ENCODE measurements at places on chromosomes 13 and 19.

GRCh38 chr13:99731747-99732146 lies 230.5 kb downstream of the TM9SF2 start:
- no peak for DNase-seq

GRCh38 chr13:113553511-113554332 lies 30.8 kb upstream of the TFDP1 start:
- no peak for DNase-seq

- no peak for DNase-seq
Observed at GRCh38 chr13:33510350-33510970, 224.9 kb upstream of the STARD13 start.

DNA sequence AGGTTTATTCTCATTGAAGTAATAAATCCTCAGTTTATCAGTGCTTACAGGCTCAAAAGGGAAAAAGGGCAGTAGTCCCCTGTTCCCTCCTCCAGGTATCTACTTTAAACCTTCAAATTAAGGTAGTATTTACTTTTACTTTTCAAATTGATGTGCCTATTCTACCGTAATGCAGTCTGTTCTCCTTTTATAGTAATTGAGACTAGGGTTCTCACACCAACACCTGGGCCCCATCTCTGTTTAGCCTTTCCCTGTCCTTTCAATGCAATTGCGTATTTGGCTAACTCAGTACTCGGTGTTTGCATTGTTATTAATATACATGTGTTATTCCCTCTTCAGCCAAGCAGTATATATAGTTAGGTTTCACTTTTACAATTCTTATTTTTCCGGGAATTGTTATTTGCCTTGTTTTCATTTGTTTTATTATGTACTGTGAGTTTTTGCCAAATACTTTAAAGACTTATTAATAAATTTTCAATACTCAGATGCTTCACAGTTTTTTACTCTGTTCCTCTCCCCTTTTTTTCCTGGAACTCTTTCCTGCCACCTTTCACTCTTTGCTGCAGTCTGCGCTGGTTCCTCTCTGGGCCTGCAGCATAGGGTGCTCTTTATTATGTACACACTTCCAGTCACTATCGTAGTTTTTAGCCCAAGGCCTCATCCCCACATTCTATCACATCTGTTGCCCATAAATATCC lies 30.3 kb downstream of the USPL1 start:
- no peak for DNase-seq

DNA sequence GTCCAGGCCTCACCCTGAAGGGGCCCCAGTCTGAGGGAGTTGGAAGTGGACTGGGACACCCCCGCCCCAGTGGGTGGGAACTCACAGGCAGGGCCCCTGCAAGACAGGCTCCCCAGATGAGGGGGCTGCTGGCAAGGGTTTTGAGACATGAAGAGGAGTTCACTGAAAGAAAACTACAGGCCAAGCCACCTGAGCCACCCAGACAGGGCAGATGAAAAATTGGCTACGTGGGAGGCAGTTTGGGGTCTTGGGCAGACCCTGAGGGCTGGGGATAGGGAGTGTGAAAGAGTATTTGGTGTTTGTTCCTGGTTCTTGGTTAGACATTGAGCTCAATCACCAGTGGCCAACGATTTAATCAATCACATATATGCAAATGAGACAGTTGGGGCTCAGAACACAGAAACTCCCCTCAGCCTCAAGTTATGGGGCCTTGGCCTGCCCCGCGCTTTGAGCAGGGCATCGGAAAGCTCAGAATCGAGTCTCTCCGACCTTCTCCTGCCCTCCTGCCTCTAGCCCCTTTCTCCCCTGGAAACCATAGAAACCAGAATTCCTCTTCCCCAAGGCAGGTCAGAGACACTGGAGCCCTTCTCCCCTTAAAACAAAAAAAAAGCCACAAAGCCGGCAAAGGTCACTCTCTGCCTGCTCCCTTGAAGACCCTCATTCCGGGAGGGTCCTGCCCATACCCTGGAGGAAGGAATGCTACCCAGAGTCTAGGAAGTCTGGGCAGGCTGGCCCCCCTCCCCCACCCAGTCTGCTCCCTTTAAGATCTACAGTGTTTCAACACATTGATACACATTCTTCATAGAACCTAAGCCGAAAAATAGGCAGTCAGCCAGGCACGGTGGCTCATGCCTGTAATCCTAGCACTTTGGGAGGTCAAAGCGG lies 1.3 kb upstream of the ISYNA1 start:
- no peak for DNase-seq

- DNase-seq: peak; percentile 75
Observed at GRCh38 chr19:11387162-11388034, 3.3 kb upstream of the EPOR start.

GRCh38 chr19:12596485-12596884 lies 14.1 kb downstream of the ZNF490 start:
- no peak for DNase-seq

DNA sequence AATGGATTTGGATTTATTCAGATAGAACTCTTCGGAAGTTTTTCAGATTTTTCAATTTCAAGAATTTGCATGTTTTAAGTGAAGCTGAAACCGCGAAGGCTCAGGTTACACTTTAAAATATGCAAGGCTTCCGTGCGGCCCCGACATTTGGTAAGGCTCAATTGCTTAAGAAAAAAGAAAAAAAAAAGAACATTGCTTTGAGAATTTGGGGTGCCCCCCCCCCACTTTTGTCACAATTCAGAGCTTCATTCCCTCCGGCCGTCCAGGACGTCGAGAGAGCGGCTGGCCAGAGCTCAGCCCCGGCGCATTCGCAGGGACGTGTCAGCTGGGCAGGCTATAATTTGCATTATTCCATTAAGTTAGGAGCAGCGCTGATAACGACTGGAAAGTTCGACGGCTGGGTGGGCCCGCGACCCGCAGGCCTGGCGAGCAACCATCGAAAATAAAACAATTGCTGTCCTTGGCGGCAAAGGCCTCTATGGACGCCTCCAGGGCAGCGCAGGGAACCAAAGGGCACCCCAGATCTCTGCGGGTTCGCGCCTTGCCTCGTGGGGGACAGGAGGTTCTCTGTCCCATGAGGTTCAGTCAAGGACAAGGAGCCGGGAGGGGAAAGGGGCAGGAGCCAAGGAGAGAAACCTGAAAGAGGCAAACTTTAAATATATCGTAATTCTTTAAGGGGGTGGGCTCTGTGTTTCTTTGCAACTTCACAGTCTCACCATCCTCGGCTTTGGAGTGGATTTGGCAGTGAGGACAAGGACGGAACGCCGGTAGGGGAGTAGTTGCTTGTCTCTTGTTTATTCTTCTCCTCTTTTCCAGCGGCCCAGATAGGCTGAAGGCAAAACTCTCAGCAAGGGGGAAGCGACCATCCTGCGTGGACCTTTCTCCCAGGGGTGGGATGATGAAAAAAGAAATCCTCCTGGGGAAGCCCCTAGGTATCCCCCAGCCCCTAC lies 7.0 kb downstream of the SOX21 start:
- no peak for DNase-seq

DNA sequence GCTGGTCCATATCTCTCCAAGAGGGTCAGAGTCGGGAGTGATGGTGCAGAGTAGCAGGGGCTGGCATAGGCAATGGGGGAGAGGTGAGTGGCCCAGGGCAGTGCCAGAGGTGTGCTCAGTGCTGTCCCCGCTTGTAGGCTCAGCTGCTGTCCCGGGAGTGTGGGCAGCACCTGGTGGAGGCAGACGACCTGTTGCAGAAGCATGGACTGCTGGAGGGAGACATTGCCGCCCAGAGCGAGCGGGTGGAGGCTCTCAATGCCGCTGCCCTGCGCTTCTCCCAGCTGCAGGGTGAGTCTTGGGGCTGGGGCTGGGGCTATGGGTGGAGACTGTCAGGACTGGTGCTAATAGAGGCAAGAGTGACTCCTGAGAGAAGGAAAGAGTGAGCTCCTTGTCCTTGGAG lies 39.3 kb downstream of the SPTBN4 start:
- no peak for DNase-seq

DNA sequence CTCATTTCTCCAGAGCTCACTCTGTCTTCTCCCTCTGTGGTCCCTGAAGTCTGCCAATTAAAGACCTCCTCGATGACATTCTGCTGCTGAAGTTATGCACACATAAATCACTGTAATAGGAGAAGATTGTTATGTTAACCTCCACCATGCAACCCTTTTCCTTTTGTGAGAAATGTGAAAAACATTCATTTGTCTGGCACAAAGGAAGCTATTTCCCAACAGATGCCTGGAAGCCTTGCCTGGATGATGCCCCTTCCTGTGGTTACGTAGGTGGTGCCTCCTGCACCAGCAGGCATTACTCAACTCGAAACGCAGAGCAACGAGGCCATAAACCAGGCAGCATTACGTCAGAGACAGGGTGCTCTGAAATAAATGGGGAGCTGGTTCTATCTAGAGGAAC lies 327.4 kb upstream of the ZNF507 start:
- DNase-seq: no peak

DNA sequence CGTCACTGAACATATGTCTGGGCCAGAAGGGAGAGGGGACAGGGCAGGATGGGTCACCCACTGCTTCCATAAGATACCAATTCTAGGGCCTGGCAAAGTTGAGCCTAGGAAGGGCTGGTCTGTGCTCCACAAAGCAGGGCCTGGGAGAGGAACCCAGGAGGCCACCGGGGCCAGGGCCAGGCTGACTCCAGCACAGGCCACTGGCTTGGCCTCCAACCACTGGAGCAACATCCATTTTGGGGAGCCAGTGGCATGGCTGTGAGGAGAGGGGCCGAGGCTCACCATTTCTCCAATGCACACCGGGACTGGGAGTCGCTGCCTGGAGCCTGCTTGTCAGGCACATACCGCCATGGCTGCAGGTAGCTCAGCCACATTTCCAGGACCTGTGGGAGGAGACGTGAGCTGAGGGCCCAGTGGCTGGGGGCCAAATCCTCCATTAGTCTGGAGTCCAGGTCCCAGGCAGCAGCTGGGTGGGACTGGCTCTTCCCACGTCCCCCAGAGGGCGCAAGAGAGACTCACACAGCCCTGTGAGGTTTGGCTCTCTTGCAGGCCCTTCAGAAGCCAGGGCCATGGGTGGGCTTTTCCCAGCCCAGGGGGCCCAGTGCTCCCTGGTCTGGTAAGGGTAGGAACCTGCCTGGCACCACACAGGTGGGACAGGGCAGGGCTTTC lies 27.7 kb downstream of the TUBA3C start:
- DNase-seq: peak; percentile 15

- no peak for DNase-seq
Observed at GRCh38 chr19:33399081-33399744, 25.7 kb downstream of the CEBPG start.

GRCh38 chr13:95137096-95137495 lies 164.2 kb downstream of the ABCC4 start:
- DNase-seq: no peak

Data from KBM-7 (cell line).